Mucosa of gallbladder (tissue), 1 donor: ENCODE measurements at places on chromosomes 6 and 20. TPM values are rescaled to one million over a fixed set of nuclear protein-coding genes. Genes with fewer than 3 reads are reported as not detected.

Gene HLA-DQA2
- 2.4 TPM for total RNA-seq

DNA sequence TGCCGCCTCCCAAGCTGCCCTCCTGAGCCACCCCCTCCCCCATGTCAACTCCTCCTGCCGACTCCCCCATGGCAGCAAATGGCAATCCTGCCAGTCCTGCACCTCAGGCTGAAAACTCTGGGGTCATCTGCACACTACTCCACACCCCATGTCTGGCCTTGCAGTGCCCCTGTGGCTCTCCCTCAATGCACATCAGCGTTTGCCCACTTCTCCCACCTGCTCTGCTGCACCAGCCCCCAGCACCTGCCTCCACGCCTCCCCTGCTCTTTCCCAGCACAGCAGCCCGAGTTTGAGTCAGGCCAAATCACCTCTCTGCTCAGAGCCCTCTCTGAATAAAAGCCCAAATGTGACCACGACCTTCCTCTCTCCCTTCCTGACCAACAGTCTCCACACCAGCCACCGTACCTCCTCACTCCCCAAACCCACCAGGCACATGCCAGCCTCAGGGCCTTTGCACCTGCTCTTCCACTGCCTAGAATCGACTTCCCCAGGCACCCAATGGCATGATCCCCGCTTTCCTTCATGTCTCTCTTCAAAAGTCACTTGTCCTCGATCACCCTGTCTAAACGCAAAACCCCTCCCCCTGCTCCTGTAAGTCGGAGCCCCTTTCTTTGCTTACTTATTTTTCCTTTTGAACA is 4.3 kb downstream of the PXDC1 start:
- no peak for DNase-seq

GRCh38 chr20:20525756-20526155 is 157.9 kb downstream of the INSM1 start:
- no peak for DNase-seq

Gene POM121L2
- not detected for total RNA-seq

GRCh38 chr6:82270881-82271635 is 23.5 kb upstream of the IBTK start:
- DNase-seq: no peak

DNA sequence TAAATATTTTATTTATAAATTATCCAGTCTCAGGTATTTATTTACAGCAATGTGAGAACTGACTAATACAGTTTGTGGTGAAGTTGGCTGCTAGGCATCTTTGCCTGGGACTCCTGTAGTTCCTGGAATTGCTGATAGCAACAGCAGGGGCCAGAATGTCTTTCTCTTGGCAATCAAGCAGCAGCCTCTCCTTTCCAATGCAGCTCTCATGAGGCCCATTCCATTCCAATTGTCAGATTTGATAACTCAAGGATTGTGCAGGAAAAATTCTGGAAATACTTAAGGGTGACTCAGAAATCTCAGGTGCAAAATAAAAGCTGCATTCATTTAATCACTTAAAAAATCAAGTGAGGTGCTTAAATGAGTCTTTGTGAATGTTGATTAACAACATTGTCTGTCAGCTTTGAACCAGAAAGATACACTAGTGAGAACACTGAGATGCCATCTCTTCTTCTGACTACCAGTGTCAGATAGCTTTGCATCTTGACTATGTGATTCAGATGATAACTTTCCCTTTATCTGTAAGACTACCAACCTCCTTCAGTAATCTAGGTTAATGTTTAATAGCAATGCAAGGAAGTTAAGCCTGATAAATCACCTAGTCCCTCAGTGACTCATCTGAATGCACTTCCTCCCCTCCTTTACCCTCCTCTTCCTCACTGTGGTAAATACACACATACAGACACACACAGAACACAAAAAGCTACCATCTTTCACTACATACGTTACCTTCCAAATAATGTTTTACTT is 32.1 kb upstream of the COL21A1 start:
- DNase-seq: no peak

Gene DEFB110
- total RNA-seq: not detected

Gene HSPA1L
- 2.8 TPM for total RNA-seq

DNA sequence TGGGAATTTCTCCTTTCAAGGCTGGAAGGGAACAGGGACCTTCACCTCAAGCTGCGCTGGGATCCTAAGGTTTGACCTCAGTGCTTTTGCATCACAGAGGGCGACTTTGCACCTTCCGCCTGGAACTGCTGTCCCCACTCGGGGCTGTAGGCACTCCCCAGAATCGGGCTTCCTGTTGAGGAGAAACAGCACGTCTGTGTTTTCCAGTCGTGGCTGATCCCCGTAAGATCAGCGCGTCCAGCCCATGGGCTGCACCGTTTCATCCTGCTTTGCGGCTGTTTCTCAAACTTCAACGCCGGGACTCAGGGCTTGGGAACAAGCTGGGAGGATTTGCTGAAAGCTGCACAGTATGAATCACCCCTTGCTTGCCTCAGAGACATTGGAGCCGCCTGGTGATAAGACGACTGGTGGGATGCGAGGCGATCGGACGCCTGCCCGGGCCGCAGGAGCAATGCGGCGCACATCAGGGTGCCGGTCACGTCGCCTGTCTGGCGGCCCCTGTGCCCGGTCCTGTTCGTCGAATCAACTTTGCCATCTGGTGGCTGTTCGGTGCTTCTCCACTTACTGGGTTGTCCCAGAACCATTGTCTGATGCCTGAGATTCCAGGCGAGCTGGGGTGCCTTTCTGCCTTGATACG is 53.6 kb upstream of the FRMD1 start:
- DNase-seq: peak; percentile 25

GRCh38 chr6:152089992-152090391 is 282.5 kb downstream of the ESR1 start:
- DNase-seq: no peak

Gene WFDC12
- not detected for total RNA-seq

GRCh38 chr6:140437619-140438345 is 1063.3 kb upstream of the CITED2 start:
- no peak for DNase-seq

DNA sequence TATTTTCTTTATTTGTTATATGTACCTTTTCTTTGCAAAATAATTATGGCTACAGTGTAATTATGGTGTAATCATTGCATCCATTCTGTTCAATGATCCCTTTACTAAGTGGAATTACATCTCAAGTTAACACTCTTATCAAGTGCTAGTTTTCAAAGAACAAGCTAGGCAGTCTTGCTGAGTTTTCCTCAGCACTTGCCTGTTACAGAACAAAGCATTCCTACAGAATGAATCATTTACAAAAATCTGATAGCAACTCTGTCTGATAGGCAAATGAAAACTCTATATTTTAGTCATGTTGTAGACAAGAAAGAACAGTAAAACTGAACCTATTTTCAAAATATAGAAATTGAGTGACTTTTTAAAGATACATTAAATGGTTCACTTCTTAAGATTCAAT is 109.8 kb upstream of the POU3F2 start:
- no peak for DNase-seq

Gene ERVFRD-1
- total RNA-seq: 0.40 TPM

Gene HCRTR2
- total RNA-seq: not detected

DNA sequence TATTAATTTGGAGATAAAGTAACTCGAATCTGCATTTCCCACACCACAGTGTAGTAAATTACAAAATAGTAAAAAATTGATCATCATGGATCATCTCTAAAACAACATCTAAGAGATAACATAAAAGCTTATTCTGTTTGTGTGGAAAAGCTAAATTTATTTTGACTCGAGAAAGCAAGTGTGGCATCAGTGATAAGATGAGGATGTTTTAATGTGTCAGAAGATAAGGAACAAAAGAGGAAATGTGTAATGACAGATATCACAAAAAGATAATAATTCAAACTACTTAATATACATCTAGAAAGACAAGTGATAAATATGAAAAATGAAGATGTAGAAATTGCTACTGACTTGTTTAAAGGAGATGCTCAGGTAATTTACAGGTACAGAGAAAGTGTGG is 74.1 kb downstream of the DNAH8 start:
- DNase-seq: no peak
